Activated CD4-positive, alpha-beta T cell treated with anti-CD3 and anti-CD28 coated beads for 24 hours (primary cell): ENCODE measurements at places on chromosomes 4 and X.

- DNase-seq, result no peak
Observed at GRCh38 chrX:46849933-46850332, 13.1 kb downstream of the RP2 start.

- DNase-seq, result no peak
Observed at GRCh38 chr4:146271466-146271865, 57.1 kb downstream of the REELD1 start.

GRCh38 chrX:133527415-133527814, 112.1 kb upstream of the GPC4 start:
- no peak for DNase-seq

DNA sequence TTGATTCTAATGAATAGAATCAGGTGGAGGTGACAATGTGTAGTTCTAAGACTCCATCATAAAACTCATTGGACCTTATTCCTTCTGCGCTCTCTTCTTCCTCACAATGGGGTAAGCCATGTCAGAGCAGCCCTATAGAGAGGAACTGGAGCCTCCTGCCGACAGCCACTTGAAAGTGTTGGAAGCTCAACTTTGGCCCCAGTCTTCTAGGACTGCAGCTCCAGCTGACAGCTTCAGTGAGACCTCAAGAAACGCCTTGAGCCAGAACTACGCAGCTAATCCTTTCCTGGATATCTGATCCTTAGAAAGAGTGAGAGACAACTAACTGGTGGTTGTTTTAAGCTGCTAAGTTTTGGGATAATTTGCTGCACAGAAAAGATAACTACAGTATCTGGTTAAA, 22.1 kb upstream of the ADH7 start:
- no peak for DNase-seq

DNA sequence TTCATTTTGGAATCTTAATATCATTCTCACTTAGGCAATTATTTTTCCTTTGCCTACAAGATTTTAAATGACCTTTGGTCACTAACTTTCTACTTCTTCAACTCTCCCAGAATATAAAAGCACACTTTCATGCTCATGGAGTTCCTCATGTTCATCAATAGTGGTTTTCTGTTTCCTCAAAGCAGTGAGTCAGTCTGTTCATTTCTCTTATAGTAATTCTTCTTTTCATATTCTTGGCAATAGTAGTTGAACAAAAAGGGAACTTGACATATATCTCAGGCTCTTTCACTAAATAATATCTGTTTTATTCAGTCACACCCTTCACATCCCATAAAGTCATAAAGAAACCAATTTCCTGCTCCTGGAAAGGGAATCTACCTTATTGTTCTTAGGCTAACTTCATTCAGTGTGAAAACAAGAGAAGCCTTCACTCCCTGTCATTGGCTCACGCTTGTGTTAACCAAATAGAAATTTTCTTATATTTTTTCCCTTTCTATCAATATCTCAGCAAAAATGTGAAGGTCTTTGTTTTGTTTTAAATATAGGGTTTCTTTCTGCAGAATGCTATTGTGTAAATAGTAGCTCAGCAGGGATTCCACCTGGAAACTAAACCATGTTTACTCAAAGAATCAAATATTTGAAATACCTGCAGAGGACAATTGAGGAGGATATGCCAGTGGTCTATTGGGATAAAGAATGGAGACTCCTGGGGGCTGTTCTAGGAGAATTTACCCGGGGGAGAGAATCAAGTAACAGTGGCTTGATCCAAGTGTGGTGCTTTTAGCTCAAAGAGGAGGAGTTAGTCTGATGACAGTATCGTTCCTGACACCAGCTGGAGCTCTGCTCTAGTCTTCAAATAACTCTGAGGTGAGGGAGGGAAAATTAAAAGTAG, 13.4 kb upstream of the TNIP3 start:
- no peak for DNase-seq

DNA sequence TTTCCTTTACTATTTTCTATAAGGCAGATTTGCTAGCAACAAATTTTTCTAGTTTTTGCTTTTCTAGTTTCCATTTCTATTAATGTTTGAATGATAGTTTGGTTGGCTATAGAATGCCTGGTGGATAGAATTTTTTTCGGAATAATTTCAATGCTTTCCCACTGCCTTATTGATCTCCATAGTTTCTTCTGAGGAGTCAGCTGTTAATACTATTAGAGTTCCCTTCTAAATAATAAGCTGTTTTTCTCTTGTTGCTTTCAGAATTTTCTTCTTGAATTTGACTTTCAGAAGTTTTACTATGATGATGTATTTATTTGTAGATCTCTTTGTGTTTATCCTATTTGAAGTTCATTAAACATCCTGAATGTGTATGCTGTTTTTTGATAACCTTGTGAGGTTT, 91.8 kb downstream of the VSIG4 start:
- DNase-seq, result no peak

DNA sequence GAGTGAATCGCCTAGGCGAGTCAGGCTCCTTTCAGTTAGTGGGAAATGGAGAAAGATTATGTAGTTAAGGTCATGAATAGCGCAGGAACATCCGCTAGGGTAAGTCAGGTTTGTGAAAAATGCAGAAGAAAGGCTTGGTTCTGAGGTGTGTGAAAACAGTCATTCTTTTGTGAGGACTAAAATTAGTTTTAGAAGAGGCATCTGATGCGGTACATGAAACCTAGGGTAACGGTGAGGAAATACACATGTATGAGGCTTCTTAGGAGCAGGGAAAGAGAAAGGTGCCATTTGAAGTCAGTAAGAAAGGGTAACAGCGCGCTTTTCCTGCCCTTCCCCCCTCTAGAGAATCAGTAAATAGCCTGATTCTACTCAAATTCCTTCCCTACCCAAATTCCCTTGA, 570 bp upstream of the RNF128 start:
- no peak for DNase-seq

DNA sequence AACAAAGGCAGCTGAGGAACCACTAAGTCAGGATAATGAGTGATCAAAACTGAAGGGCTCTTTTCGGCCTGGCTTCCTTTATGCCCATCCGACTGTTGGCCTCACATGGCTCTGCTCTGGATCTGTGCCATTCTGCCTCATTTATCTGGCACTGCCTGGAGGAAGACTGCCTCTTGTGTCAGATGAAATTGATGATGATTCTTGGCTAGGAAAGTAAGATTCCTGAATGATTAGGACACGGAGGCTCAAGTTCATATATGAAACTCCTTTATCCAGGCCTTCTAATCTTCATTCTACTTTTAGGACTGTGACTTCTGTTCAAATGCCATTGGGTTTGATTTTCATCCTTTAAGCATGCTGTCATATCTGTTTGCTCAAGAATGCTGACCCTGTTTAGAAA, 475.4 kb upstream of the RPS6KA3 start:
- no peak for DNase-seq

DNA sequence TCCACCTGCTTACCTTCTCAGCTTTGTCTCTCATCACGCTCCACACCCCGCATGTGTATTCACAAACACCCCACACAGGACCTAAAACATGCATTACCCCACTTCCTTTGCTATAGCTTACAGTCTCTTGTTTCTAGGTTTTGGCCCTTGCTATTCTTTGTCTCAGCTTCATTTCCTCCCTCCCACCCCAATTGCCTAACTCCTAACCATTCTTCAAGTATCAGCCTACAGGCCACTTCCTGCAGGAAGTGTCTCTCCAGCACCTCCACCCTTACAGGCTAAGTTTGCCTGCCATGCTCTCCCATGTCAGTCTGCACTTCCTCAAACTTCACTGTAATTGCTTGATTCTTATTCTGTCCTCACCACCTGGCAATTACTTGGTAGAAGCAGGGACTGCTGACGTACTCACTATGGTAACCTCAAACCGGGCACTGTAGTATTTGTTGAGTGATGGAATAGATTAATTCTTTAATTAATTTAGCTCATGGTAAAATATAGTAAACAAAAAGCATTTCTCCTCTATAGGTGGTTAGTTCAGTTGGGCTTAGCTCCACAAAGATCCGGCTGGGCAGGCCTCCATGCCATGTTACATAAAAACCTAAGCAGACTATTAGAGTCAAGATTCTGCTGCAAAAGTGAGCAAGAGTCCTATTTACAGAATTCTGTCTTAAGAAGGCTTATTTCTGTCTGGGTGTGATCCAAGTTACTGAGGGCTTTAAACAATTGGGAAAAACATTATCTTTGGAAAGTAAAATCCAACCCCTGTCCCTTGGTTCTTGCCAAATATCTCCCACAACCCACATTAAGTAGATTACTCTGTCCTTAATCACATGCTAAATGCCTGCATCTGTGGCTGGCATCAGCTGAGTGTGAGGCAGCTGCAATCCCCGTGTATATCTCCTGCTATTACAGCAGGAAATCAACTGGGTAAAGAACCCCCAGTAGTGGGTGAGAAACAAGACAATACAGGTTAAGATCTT, 124.7 kb upstream of the CPEB2 start:
- DNase-seq, result no peak

- DNase-seq, result no peak
Observed at GRCh38 chr4:1359144-1359501, 12.1 kb downstream of the UVSSA start.

DNA sequence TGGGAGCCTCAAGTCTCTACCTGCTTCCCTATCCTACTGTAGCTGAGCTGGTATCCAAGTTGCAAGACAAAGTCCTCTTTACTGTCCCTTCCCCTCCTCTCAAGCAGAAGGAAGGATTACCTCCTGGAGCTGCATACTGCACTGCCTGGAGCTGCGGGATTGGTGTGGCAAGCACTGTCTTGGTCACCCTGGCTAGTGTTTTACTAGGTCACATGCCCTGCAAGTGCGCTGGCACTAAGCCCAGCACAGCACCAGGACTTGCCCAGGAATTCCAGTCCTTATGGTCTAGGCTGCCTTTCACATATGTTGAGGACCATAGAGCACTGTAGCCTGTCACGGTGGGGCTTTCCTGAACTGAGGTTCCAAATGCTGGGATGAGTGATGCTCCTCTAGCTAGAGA, 227.3 kb upstream of the ZC4H2 start:
- DNase-seq, result no peak

DNA sequence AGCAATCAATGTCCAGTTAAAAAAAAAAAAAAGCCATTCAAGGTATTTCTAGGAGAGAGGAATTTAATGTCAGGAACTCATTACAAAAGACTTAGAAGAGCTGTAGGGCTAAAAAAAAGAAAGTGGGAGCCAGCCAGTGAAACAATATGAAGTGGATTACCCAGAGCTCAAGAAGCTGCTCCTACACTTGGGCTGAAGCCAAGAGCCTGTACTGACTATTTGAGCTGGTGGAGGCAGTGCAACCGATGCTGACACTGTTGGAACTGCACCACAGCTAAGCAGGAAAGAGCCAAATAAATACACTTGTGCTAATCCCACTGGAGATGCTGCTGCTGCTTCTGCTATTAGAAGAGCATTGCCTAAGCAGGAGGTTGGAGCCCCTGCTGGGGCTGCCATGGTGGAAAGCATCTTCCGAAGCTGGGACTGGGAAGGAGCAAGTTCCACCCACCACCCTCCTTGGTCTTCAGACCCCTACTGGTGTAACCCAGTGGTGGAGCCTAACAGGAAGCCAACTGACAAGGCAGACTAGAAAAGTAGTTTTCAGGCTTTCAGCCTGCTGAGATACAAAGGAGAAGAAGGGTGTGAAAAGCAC, 65.4 kb downstream of the CXXC4 start:
- no peak for DNase-seq

DNA sequence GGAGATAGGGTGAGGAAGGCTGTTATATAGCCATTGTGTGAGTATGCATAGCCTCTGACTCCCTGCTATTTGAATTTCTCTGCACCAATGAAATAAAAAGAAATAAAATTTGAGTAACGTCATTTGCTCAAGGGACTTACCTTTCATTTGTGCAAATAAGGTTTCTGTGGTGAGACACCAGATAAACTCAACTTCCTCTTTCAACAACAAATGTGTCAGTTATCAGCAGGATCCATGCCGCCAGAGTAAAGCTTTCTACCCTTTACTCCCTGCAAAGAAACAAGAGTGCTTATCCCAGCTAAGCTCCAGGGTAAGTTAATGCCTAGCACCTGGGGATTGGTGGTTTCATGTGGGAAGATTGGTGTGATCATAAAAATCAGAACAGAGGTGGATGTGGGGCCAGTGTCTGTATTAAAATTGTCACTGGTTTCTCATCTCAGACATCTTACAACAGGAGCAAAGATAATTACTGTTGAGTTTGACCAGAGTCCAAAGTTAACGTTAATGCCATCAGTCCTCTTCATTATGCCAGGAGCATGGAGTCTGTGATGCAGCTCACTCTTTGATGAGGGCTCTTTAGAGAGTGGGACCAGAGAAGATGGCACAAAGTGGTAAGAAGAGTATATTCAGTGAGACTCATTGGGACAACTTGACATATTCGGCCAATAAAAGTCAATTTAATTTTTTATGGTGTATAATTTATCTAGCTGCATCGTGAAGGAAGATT, at the start of gene P2RY10:
TSS of gene P2RY10 (plus strand) at position 206 of the 727 bp plus-strand sequence. CDS start 15,130 bp downstream, outside the sequence.
- no peak for DNase-seq

DNA sequence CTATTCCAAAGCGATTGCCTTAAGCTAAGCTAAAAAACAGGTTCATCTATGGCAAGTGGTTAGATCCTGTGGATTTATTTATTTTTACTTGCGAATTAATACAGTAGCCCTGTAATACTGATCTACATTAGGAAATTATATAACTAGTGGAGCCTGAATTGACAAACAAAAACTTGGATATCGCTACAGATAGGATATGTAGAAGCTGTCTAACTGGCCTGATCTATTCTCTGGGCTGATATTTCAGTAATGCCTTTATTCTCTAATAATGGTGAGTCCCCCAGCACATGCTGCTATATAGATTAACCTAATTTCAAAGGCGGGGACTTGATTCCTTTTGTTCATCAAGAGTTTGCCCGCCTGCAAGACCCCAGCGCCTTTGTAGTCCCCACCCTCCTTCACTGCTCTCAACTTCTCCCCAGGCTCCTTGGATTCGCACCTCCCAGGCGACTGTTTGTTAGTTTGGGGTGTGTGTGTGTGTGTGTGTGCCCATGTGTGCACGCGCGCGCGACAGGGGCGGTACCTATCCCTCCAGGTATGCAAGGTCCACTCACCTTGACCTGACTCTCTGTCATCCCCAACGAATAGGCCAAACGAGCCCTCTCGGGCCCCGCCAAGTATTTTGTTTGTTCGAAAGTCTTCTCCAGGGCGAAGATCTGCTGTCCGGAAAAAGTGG, 3.8 kb downstream of the NKX6-1 start:
- DNase-seq, result no peak

GRCh38 chrX:153782313-153782712, 1.5 kb downstream of the SRPK3 start:
- no peak for DNase-seq

GRCh38 chr4:8702020-8702495, 109.5 kb downstream of the CPZ start:
- no peak for DNase-seq

DNA sequence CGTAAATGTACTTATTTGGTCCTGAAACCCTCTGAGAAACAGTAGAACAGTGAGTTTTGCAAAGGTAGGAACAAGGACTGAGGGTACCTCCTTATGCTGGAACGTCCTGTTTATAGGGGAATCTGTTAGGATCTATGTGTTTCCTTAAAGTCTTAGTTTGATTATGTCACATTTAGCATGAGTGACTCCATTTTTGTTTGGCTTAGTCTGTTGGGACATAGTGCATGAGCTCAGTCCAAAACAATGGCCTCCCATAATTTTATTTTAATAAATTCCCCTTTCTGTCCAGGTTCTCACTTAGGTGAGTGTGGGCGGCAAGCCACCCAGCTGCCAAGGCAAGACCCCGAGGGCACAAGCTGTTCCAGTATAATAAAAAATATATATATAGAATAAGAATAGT, 27.7 kb downstream of the HTT-AS start:
- no peak for DNase-seq

GRCh38 chr4:5572114-5572513, 136.2 kb downstream of the EVC2 start:
- DNase-seq, result no peak
